Natural killer cell treated with Interleukin-12 subunit alpha and Interleukin-12 subunit beta and Interleukin-15 and Interleukin-18, amount 100 ng/mL, for 72 hours (primary cell): ENCODE measurements at places on chromosomes 1 and 21.

DNA sequence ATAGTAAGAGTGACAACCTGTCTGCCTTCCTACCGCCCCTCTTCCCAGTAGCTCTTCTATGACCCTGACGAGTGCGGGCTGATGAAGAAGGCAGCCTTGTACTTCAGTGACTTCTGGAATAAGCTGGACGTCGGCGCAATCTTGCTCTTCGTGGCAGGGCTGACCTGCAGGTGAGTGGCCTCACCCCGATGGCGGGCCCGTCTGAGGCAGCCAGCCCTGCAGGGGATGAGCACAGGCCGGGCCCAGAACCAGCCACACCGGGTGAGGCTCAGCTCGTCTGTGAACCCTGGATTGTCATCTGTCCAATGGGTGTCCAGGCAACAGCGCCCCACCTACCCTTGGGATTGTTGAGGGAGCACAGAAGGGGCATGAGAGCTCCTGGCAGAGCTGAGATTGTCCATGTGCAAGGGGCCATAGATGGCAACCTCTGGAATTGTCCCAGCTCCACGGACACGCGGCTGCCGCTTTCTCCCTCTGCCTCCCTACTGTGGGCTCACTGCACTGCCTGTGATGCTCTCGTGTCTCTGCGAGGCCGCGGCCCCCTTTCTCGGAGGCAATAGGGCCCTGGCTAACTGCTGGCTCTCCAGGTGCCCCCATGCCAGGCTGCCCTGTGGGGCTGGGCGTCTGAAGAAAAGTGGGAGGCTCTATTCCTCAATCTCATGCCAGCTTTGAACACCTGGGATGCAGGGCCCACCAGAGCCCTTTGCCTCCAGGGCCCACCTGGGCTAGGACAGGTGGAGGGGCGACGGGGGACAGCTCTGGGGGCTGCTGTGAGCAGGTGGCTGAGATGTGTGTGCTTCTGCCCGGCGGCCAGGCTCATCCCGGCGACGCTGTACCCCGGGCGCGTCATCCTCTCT is 50.0 kb upstream of the LRRC3 start:
- no peak for DNase-seq

- DNase-seq = no peak
Observed at GRCh38 chr1:83500531-83500930, 498.4 kb downstream of the TTLL7 start.

GRCh38 chr1:44294588-44295007 is 60.5 kb downstream of the ERI3 start:
- no peak for DNase-seq

- peak; percentile 73 for DNase-seq
Observed at GRCh38 chr1:50368179-50369007, 54.9 kb downstream of the DMRTA2 start.

- no peak for DNase-seq
Observed at GRCh38 chr1:223466151-223466550, 72.9 kb downstream of the CCDC185 start.

DNA sequence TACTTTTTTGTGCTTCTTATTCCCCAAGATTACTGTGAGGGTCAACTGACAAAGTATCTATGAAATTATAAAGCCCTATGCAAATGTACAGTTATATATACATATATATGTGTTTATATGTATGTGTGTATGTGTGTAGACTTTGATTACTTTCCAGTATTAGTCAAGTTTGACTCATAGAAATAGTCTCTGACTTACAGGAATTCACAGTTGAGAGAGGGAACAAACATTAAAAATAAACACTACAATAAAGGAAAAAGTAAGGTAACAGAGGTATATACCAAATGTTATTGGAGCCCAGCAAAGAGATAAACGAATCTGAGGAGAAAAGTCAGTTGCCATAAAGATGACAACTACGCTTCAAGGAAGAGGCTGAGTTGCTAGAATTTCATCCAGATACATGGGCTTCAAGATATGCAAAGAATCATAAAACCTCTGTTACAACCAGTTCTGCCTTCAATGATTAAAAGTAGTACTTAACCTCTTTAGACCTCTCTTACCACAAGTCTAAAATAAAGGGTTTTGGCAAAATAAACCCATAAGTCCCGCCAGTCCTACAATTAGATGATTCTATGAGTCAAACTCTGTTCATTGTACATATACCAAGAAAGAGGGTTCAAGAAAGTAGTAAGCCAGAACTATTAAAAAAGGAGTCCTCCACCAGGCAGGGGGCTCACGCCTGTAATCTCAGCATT is 7.2 kb downstream of the IFT25 start:
- DNase-seq = no peak

- no peak for DNase-seq
Observed at GRCh38 chr21:34020983-34021553, 52.3 kb upstream of the MRPS6 start.

GRCh38 chr1:76256289-76257223 is 182.0 kb downstream of the ST6GALNAC3 start:
- no peak for DNase-seq

GRCh38 chr1:152996633-152997400 is 4.7 kb upstream of the SPRR3 start:
- DNase-seq = no peak

- DNase-seq = no peak
Observed at GRCh38 chr1:7983086-7983778, 21.7 kb downstream of the PARK7 start.

- no peak for DNase-seq
Observed at GRCh38 chr1:190022709-190023108, 455.0 kb downstream of the BRINP3 start.

- no peak for DNase-seq
Observed at GRCh38 chr21:23093259-23093658, 2095.1 kb downstream of the NCAM2 start.

- peak; percentile 94 for DNase-seq
Observed at GRCh38 chr21:34889676-34890469, 159.2 kb downstream of the RUNX1 start.

DNA sequence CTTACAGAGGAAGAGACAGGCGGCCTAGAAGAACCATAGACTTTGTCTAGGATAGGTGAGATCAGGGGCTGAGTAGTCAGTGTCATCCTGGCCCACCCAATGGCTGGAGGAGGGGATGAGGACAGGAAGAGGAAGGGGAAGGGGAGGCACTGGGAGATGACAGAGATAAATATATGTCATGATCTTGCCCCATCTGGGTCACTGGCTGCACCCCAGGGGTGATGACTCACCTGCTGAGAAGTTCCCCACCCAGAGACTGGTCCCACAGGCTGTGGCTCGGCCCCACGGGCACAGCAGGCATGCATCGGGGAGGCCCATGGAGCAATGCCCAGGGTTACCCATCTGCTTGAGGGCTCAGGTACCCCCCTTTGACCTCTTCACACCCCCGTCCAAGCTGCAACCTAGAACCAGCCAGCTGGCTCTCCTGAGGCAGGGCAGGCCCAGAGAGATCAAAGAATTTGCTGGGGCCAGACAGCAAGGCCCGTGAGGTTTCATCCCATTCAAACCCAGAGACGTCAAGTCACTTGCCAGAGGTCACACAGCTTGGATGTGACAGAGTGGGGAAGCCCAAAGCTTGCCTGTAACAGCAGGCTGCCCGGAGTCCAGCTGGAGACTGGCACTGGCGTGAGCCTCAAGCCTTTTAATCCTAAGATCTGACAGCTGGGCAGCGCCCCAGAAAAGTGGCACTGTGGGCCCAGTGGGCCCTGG is 34.7 kb upstream of the CASZ1 start:
- no peak for DNase-seq

- DNase-seq = no peak
Observed at GRCh38 chr1:27530192-27530591, 40.2 kb upstream of the WASF2 start.

- DNase-seq = peak; percentile 77
Observed at GRCh38 chr1:39105061-39105840, 79.1 kb downstream of the NDUFS5 start.

GRCh38 chr1:114671011-114671938 is 1.4 kb upstream of the DENND2C start:
- no peak for DNase-seq

DNA sequence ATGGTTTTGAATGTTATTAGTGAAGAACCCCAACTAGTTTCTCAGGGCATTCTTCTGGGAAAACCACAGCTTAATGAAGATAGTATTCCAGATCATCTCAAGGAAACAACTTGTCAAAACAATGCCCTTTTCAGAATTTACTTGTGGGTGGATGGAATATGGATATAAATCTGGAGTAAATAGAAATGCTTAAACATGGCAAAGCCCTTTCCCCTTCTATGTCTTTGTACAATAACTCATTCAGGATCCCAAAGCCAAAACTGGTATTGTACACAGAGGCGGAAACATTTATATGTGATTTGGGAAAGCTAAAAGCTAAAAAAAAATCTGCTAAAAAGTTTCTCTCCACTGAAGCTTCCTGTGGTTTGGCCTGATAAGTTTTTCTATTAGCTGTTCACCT is 55.5 kb upstream of the RGS5 start:
- DNase-seq = no peak
